Activated gamma-delta T cell treated with Interleukin-2 at 50 U/mL for 16 hours (primary cell): ENCODE measurements at places on chromosomes 6 and 20.

- no peak for DNase-seq
Measured at GRCh38 chr6:75952128-75952527, 120.3 kb downstream of the IMPG1 start.

GRCh38 chr6:6946206-6947155, 161.3 kb upstream of the RREB1 start:
- no peak for DNase-seq

DNA sequence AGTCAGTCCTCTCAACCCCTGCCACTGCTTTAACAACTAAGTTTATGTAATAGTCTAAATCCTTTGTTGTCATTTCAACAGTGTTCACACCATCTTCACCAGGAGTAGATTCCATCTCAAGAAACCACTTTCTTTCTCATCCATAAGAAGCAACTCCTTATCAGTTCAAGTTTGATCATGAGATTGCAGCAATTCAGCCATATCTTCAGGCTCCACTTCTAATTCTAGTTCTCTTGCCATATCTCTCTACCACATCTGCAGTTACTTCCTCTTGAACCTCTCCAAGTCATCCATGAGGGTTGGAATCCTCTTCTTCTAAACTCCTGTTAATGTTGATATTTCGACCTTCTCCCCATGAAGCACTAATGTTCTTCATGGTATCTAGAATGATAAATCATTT, 57.9 kb upstream of the FOXO3 start:
- no peak for DNase-seq

- DNase-seq = no peak
Measured at GRCh38 chr6:74074645-74075044, 378.6 kb downstream of the CD109 start.

DNA sequence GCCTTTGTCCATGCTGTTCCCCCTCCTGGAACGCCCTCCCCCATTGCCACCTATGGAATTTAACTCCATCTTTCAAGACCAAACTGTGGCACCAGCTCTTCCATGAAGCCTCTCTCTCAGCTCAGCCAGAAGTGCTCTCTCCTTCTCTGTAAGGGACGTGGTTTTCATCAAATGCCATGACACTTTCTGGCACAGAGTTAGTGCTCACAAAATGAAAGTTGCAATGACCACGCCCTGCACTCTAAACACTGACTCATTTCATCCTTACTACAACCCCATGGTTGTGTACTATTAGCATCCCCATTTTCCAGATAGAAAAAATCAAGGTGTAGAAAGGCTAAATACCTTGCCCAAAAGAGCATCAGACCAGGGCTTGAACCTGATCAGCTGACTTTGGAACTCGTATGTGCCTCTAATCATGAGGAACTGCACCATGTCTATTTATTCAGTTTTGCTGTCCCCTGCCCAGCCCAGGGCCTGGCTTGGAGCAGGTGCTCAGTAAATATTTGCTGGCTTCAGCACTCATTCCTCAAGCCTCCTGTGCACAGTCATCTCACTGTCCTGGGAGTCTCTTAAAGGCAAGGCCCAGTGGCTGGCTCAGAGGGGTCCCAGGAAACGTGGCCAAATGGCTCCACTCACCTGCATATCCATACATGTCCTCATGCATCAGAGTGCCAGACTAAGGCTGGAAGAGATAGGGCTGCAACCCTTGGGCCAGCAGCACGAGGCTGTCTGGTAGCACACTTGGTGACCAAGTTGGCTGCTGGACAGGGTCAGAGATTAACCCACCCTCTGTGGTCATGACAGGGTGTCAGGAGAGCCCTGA, 77.9 kb downstream of the MRPL14 start:
- no peak for DNase-seq

- DNase-seq = no peak
Measured at GRCh38 chr20:57025261-57025660, 241.2 kb downstream of the BMP7 start.

DNA sequence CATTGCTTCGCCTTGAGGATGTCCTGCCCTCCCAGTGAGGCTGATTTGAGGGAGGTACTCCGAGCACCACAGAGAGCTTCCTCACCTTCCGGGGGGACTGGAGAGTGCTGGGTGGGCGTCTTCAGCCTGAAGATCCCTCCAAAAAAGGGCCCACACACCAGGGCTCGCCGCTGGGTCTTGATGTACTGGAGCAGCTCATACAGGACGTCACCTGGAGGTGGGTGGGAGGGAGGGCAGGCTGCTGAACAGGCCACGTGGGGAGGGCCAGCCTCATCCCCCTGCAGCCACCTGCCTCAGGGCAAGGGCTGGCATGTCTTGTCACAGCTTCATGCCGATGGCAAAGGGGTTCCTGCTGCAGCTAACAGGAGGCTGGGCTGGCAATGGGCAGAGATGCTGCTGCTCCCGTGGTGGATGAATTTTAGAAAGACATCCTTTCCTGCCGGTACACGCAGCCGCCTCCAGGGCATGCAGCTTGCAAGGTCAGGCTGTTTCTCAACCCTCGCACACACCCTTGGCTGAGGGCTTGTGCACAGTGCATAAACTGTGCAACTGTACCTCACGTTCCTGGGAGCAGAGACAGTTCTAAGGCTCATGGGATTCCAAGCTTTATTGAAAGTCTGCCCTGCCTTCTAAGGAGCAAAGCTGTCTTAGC, 14.0 kb downstream of the ETV7 start:
- no peak for DNase-seq

GRCh38 chr6:140830666-140831065, 1302.1 kb upstream of the GJE1 start:
- no peak for DNase-seq

DNA sequence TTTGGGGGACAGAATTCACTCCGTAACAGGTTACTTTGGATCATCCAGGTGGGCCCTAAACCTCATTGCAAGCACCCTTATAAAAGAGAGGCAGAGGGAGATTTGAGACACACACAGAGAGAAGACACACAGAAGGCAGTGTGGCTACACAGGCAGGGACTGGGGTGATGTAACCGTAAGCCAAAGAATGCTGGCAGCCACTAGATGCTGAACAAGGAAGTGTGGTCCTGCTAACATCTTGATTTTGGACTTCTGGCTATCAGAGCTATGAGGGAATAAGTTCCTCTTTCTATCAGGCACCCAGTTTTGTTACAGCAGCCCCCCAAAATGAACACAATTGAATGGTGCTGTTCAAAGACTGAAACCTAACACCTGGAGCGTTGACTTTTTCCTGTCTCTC, 191.3 kb upstream of the MYLIP start:
- DNase-seq = no peak

- DNase-seq = no peak
Measured at GRCh38 chr6:160333841-160334240, 14.3 kb upstream of the SLC22A3 start.

DNA sequence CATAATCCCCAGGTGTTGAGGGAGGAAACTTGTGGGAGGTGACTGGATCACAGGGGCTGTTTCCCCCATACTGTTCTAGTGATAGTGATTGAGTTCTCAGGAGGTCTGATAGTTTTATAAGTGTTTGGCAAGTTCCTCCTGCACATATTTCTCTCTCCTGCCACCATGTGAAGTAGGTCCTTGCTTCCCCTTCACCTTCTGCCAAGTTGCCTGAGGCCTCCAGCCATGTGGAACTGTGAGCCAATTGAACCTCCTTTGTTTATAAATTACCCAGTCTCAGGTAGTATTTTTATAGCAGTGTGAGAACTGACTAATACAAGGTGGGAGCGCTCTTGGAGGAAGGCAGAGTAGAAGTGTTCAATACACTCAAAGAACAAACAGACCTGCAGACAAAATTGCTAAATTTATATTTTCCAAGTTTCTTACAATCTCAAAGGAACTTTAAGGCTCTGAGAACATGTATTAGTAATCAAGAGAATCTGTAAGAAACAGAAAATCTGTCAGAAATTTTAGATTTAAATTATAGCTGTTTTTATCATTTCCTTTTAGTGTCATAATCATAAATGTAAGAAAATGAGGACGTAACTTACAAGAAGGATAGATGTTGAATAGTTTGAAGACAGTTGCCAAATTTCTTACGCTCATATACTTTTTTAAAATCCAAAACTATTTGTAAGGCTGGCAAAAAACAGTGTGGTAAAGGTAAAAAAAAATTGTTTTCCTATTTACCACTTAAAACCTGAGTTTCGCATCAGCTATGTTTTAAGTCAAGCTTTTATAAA, 77.7 kb downstream of the ASCC3 start:
- DNase-seq = no peak

- DNase-seq = no peak
Measured at GRCh38 chr6:25472306-25472705, 179.7 kb upstream of the SCGN start.

- DNase-seq = peak; percentile 30
Measured at GRCh38 chr6:52815167-52816092, 11.8 kb upstream of the GSTA1 start.

DNA sequence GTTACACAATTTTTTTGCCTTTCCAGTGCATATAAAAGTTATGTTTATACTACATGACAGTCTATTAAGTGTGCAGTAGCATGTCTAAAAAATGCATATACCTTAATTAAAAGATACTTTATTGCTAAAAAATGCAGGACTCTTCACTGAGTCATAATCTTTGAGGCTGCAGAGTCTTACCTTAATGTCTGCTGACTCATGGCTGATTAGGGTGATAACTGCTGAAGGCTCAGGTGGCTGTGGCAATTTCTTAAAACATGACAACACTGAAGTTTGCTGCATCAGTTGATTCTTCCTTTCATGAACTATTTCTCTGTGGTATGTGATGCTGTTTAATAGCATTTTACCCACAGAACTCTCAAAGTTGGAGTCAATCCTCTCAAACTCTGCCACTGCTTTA, 19.1 kb downstream of the ZSCAN23 start:
- DNase-seq = no peak

DNA sequence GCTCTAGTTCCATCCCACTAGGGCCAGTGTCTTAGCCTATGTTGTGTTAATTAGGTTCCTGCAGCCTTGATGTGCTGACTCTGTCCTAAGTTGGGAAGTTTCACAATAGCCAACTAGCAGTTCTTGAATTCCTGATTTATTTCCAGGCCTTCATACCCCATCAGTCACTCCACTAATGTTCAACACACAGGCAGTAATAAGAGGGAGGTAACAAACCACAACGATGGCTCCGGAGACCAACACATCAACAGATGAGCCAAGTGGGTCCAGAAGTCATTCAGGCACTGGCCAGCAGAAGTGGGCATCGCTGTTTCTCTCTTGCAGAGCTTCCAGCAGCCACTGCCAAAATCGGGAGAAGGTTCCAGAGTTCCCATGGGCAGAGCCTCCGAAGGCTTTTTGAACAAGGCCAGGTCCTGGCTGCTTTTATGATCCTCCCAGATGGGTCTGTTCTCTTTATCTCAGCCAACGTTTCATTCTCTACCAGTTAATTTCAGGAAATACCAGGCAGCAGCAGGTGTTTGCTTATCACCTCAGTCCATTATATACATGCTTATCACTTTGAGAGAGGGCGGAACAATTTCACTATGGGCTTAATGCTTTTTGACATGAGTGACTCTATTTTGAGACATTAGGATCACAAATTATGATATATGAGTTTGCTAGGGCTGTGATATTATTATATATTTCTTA, 48.5 kb upstream of the NOP56 start:
- DNase-seq = no peak

GRCh38 chr6:11919771-11920440, 92.2 kb upstream of the HIVEP1 start:
- DNase-seq = no peak

DNA sequence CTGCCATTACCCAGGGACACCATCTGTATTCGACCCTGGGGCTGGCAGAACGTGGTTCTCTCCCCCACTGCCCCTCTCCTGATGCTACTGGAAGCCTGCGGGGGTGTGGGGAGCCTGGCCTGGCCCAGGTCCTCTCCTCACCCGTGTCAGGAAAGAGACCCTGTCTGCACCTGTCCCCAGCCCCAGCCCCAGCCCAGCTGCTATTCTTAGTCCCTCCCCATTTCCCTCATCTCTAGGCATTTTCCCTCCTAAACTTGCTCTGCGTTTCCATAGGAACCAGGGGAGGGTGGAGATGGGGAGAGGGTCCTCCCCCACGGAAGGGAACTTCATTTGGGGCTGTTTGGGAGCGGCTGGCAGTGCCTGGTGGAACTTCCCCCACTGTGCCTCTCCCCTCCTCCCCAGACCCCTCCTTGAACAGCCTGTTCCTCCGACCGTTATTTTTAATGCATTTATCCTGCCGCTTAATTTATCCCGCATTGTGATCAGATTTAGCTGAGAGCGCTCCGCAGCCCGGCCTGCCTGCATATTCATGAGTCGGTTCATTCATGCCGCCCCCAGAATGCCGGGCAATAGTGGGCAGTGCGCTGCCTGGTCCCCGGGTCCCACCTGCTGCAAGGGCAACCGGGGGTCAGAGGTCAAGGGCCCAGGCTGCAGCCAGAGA, 31.8 kb upstream of the DLGAP4 start:
- no peak for DNase-seq

- no peak for DNase-seq
Measured at GRCh38 chr20:37413379-37413778, 67.4 kb downstream of the SRC start.

DNA sequence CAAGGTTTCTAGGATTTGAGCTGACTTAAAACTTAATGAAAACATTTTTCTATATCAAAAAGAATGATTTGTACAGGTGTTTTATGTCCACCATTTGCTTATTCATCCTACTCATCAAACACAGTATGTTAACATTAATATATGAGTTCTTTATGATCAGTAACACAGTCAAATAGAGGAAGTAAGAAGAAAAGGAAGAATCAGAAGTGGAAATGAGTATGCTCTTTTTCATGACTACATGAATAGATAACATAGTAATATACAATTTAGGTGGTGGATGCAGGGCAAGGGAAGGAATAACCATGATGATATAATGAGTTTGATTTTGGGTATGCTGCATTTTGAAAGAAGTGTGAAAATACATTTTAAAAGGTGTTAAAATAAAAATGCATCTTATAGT, 16.5 kb downstream of the KPNA5 start:
- DNase-seq = no peak

DNA sequence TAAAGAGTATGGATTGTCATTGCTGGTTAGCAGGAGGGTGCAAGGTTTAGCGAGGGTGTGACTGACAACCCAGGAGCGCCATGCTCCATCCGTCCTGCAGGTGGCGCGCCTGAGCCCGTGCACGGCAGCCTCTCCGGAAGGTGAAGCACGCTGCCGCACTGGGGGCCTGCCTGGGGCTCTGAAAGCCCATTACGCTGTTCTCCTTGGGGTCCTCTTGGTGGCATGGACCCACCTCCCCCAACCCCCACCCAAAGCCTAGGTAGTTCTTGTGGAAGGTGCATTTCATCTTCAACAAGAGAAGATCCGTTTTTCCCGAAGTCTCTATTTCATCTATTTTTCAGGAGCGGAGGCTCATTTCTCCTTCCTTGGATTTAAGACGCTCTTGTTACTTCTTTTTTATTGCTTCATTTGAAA, 197.4 kb upstream of the KCNG1 start:
- peak; percentile 43 for DNase-seq

GRCh38 chr20:46128310-46129151, 10.4 kb downstream of the CD40 start:
- DNase-seq = no peak
